ENCODE measurements at places on chromosomes 6 and 20. TPM values are rescaled to one million over a fixed set of nuclear protein-coding genes. Genes with fewer than 3 reads are reported as not detected.

DNA sequence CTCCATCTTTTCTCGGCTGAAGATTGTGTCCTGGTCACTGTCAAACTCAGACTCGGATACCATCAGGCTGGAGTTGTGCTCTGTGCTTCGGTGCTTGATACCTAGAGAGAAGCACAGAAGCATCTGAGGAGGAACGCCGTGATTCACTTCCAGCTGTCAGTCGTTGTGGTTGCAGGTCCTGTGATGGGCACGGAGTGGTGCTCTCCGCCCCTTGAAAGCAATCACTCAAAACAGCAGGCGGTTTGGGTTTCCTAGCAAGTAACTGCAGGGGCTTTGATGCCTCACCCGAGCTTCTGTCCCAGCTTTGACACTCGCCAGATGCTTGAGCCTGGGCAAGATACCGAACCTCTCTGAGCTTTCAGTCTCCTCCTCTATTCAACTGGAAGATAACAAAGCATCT, 52.5 kb downstream of the ALDH5A1 start:
- H3K27ac ChIP-seq: no peak overlapping the region
- H3K4me3 ChIP-seq: no peak overlapping the region
- H3K27me3 ChIP-seq: no peaks in the 10 kb centered on the region

DNA sequence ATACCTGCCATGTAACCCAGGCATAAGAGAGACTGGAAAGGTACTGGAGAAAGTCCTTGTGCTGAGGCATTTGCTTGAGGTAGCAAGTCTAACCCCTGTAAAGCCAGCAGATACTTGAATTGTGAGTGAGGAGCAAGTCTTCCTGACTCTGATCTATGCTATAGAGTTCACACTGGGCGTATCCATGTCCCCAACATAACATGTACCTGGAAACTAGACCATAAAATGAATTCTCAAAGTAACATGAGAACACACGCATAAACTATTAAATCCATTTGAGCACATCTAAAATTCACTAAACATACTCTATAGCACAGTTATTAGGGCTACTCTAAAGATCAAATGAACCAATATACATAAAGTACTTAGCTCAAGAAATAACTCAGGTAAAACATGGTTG, 2.0 kb downstream of the NHSL1 start:
- H3K4me3 ChIP-seq: no peak overlapping the region
- DNase-seq: no peak
- peaks cover 6% of the 10 kb centered on the region for H3K4me1 ChIP-seq
- H3K36me3 ChIP-seq: no peaks in the 10 kb centered on the region

- DNase-seq: no peak
- H3K4me3 ChIP-seq: peak overlapping the region; percentile 83
- peak overlapping the region; percentile 79 for H3K27ac ChIP-seq
- H3K27me3 ChIP-seq: no peaks in the 10 kb centered on the region
- peaks cover 8% of the 10 kb centered on the region for H3K4me1 ChIP-seq
Observed at GRCh38 chr6:28864326-28864923, 59.4 kb downstream of the TRIM27 start.

- no peak overlapping the region for H3K27ac ChIP-seq
- DNase-seq: no peak
- H3K36me3 ChIP-seq: no peaks in the 10 kb centered on the region
Observed at GRCh38 chr20:4713401-4713800, 8.3 kb upstream of the PRND start.

DNA sequence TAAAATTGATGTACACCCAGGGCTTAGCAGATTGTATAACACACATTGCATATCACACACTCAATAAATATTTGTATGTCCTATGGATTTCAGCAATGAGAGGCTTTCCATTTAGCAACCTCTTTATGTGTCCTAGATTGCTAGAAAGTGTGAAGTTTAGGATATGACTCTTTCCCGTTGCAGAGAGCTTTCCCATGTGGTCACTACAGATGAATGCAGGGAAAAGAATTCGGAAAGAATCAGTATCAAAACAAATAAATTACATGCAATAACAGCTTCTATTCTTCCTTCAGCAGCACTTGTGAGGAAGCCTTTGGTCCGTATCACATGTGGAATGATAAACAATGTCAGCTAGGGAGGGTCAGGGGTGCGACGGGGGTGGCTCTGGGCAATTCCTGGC, 870.1 kb downstream of the C6orf118 start:
- H3K36me3 ChIP-seq: no peaks in the 10 kb centered on the region
- no peak overlapping the region for H3K27ac ChIP-seq
- no peaks in the 10 kb centered on the region for H3K4me1 ChIP-seq
- H3K4me3 ChIP-seq: no peak overlapping the region
- no peak for DNase-seq
- no peaks in the 10 kb centered on the region for H3K27me3 ChIP-seq

GRCh38 chr20:46651091-46651962, at the start of gene SLC13A3:
TSS of gene SLC13A3 (minus strand) at chr20:46651459. CDS start at chr20:46651421, 38 bp downstream.
- H3K4me3 ChIP-seq: peak within 1 kb of the TSS; percentile 25
- no peak within 1 kb of the TSS for H3K27ac ChIP-seq
- no peak for DNase-seq
- no peaks in the 10 kb centered on the region for H3K4me1 ChIP-seq
- H3K36me3 ChIP-seq: no peaks in the 10 kb centered on the region

DNA sequence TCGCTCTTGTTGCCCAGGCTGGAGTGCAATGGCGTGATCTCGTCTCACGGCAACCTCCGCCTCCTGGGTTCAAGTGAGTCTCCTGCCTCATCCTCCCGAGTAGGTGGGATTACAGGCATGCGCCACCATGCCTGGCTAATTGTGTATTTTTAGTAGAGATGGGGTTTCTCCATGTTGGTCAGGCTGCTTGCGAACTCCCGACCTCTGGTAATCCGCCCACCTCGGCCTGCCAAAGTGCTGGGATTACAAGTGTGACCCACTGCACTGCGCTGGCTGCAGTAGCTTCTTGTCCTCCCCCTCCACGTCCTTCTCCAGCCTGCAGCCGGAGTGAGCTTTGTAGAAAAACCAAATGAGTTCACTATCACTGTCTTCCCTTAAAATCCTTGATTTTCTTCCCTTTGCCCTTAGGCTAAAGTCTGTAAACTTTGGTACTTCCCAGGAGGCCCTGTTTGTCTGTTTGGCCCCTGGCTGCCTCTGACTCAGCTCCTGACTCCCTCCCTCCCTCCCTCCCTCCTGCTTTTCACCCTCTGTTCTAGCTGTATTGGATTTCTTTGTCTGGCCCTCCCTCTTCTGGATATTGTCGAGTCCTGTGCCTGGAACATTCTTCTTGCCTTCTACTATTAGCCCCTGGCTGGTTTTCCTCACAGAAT, 12.9 kb downstream of the PARD6B start:
- peak overlapping the region; percentile 99 for H3K27ac ChIP-seq
- H3K36me3 ChIP-seq: peaks cover 18% of the 10 kb centered on the region
- H3K27me3 ChIP-seq: no peaks in the 10 kb centered on the region
- peaks cover 86% of the 10 kb centered on the region for H3K4me1 ChIP-seq

GRCh38 chr6:140586426-140587061, 1212.1 kb upstream of the CITED2 start:
- H3K36me3 ChIP-seq: no peaks in the 10 kb centered on the region
- H3K4me3 ChIP-seq: no peak overlapping the region
- DNase-seq: no peak
- H3K27ac ChIP-seq: no peak overlapping the region

DNA sequence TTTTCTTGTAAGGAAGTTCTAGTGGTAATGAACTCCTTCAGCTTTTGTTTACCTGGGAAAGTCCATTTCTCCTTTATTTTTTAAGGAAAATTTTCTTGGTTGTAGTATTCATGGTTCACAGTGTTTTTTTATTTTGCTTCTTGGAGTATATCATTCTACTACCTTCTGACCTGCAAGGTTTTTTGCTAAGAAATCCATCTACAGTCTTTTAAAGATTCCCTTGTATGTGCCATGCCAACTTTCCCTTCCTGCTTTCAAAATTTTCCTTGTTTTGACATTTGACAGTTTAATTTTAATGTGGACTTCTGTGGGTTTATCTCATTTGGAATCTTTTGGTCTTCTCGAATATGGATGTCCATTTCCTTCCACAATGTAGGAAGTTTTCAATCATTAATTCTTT, 855.6 kb downstream of the TBC1D32 start:
- no peaks in the 10 kb centered on the region for H3K36me3 ChIP-seq
- no peak for DNase-seq
- H3K4me3 ChIP-seq: no peak overlapping the region
- no peak overlapping the region for H3K27ac ChIP-seq
- H3K27me3 ChIP-seq: no peaks in the 10 kb centered on the region
- no peaks in the 10 kb centered on the region for H3K4me1 ChIP-seq

Gene HSPA1A
- 169 TPM for total RNA-seq

Gene LY6G6C
- 0.23 TPM for total RNA-seq

Gene BTNL2
- not detected for total RNA-seq

Gene TRIM10
- total RNA-seq: not detected

Gene BNIP5
- not detected for total RNA-seq

Gene ZNF831
- total RNA-seq: 0.03 TPM

Gene MYB
- 1.3 TPM for total RNA-seq

Gene PLEKHG1
- total RNA-seq: 4.0 TPM

Gene SPATS1
- not detected for total RNA-seq
